Activated CD4-positive, alpha-beta T cell treated with anti-CD3 and anti-CD28 coated beads for 1 hour (primary cell): ENCODE measurements at places on chromosomes 4 and X.
A peak's percentile ranks its signal among the peaks of the same experiment; 100 is the strongest.

DNA sequence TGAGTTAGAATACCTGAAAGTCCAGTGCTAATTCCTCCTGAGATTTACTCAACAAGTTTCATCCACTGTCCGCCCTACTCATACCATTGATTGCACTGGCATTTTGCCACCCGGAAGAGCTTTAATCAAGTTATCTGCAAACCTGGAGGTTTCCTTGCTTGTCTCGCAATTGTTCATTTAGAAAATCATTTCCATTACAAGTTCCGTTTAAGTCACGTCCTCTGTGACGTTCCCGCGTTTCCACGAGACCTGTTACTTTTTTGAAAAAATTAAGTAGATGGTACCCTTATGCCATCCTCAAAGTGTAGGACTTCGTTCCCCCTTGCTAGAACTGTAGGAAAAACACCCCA is 761 bp upstream of the FRYL start:
- DNase-seq, result peak; percentile 25

- DNase-seq, result no peak
These were observed 891.8 kb upstream of the NDST4 start for GRCh38 chr4:116005037-116005805.

- no peak for DNase-seq
These were observed 62.0 kb downstream of the MBNL3 start for GRCh38 chrX:132426695-132427281.

DNA sequence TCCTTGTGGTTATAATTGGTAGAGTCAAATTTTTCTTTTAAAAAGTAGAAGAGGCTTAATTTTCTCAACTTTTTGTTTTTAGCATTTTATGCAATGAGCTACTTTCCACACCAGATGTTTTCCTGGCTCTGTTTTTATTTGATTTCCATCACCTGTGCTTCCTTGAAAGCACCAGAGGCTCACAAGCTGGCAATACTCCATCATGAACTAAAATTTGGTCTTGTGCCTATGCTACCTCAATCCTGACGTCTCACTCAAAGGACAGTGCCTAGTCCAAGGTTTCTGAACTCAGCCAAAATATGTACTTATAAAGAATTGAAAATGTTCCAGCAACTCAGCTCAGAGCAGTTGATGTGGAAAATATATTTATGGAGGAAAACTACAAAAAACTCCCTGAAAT is 914.0 kb upstream of the PRKX start:
- no peak for DNase-seq

DNA sequence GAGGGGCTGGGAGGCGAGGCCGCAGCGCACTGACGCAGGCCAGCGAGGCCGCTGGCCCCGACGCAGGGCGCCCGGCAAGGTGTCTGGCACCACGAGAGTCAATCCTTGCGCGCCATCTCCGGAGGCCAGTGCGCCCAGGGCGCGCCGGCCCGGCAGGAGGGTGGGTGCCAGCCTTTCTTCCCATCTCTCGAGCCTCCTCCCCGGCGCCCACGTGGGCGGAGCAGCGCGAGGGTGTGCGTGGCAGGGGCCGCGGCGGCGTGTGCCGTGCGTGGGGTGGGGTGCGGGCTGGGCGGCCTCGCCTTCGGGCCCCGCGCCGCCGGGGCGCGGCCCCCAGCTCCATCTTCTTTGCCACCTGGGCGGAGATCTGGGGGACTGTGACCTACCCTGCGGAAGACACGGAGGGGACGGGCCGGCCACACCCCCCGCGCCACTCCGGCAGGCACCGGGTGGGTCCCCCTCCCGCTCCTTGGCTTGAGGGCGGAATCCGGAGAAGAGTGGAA is 877 bp downstream of the JAKMIP1 start:
- DNase-seq, result no peak

GRCh38 chr4:9875516-9875915 is 94.1 kb downstream of the DRD5 start:
- no peak for DNase-seq

GRCh38 chrX:153645921-153646488 is 998 bp upstream of the DUSP9 start:
- no peak for DNase-seq

DNA sequence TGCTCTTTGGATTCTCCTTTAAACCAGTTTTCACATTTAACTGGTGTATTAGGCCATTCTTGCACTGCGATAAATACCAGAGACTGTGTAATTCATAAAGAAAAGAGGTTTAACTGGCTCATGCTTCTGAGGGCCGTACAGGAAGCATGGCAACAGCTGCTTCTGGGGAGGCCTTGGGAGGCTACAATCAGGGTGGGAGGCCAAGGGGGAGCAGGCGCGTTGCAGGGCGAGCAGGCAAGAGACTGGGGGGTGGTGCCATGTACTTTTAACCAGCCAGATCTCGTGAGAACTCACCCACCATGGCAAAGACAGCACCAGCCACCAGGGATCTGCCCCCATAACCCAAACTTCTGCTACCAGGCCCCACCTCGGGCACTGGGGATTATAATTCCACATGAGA is 38.1 kb downstream of the RNF212 start:
- DNase-seq, result no peak

- DNase-seq, result no peak
These were observed 46.1 kb downstream of the RAB40AL start for GRCh38 chrX:102983205-102983604.

DNA sequence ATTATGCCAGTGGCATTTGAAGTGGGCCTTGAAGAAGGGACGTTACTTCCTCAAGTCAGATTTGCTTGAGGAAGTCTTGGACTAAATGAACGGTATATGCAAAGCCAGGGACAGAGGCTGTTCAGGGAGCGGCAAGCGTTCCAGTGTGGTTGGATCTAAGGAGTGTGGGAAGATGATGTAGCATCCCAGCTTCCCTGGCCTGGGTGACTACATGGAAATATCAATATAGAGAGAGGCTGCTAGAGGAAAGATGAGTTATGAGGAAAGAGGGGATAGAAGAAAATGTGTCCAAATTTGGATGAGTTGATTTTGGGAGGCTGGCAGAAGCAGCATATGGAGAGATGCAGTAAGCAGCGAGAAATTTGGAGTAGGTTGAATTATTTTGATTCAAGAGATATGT is 432.5 kb upstream of the TENM3 start:
- no peak for DNase-seq

GRCh38 chr4:165744370-165744769 is 128.7 kb upstream of the TLL1 start:
- no peak for DNase-seq

DNA sequence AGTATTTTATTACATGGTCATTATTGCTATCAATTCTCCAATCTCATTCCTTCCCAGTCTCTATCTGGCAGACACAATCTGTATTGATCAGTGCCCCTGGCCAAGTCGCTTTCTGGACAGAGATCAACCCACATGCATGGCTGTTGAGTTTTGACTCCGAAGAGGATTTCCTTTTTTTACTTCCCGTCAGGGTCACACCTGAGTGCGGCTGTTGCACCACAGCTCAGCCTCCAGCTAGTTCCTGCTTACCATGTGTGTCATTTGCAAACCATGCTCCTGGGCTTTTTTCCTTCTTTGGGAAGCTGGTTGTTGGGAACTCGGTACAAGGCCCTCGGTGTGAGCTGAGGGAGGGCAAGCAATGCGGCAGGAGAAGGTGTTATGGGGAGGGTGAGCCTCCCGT is 11.7 kb downstream of the MAGED2 start:
- DNase-seq, result no peak

DNA sequence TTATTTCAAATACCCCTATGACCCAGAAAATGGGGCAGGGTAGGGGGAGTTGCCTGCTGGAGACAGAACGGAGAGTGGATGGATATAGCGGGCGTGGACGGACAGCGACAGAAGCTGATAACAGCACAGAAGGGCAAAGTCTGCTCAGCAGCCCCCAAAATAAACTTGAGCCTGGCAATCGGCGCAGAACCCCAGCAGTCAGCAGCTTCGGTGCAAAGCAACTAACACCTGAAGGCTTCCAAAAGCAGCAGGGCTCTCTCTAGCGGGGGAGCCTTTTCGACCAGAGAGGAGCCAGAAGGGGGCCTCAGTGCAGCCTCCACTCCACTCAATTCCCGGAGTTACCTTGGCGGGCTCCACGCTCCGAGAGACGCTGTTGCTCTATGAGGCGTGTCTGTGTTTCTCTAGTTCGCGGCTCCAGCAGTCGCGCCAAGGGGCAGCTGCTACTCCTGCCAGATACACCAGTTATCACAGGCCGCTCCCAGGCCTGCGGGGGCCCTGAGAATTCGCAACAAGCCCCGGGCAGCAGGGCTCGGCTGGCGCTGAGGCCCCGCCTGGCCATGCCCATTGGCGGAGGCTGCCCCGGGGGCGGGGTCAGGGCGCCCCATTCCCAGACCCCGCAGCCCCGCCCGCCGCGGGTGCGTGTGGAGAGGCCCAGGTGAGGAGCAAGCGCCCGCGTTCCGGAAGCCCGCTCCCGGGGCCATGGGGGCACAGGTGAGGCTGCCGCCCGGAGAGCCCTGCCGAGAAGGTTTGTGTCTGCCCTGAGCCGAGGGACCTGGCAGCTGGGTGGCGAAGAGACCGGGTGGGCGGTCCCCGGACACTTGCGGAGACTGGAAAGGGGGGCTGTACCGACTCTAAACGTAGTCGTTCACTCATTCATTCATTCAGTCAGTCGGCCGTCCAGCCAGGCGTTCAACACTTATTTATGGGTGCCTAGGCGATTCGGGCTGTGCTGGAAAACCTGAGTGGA is at the start of the genes CNGA1 and NIPAL1:
TSS of gene CNGA1 (minus strand) at position 541 of the 967 bp plus-strand sequence. CDS start 63,992 bp downstream, outside the sequence.
TSS of gene NIPAL1 (plus strand) at position 632 of the 967 bp plus-strand sequence. CDS start at position 700, 68 bp downstream.
- peak; percentile 56 for DNase-seq
